ENCODE measurements at places on chromosomes 5 and 9.

DNA sequence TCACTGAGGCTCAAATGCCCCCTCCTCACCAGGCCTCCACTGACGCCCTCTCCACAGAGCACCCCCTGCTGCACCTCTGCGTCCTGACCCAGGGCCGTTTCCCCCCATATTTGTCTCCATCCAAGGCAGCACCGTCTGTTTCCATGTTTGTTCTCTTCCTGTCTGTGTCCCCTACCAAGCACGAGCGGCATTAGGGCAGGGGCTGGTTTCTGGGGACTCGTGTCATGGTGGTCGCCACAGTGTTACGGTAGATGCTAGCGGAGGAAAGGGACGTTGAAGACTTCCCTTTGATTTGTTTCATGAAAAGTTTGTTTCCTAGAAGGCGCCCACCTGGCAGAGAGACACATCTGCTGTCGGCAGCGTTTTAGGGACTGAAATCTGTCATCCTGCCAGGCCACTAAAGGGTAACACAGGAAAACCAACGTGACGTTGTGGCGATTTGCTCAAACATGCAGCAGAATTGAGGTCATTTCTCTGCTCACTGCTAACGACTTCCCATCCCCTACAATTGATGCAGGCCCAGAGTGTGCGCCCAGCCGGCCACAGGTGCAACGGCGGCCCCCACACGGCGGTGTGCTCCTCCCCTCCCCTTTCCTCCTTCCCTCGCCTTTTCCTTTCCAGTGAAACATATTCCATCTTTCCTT is 79.3 kb upstream of the IRX4 start:
- no peak for DNase-seq

DNA sequence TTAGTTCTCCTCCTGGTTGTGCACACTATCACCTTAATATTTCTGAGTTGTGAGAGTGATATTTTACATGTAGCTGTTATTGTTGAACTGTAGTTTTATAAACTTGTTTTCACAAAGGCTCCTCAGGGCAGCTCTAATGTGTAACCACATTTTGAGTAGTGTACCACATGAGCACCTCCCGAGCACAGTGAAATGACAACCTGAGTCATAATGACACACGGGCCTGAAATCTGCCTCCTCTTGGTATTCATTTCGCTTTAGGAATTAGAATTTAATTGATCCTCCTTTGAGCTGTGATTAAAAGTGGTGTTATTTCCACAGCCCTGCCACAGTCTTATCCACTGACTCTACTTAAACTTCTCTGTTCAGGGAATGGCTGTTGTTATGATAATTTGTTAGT is 7.9 kb downstream of the MTRR start:
- DNase-seq, result peak; percentile 62

GRCh38 chr5:108028412-108028811 is 353.5 kb downstream of the FBXL17 start:
- peak; percentile 40 for DNase-seq

DNA sequence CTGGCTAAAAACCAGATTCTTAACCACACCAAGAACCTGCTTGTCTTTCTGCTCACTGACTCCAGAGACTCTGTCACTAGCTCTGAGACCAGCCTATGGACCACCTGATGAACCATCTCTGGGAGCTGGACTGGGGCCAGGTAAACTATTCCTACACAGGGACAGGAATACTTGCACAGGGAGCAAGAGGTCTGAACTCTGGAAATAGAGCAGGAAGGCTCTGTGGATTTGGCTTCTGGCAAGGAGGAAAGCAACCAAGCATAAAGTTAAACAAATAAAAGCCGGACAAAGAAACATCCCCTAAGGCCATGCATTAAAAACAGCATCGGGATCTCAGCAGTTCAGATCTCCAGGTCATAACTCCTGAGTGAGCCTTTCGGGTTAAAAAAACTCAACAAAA is 5.6 kb upstream of the SPARC start:
- no peak for DNase-seq

- DNase-seq, result no peak
These were observed 9.4 kb downstream of the APTX start for GRCh38 chr9:32991897-32992594.

- DNase-seq, result no peak
These were observed 40.2 kb downstream of the RASA1 start for GRCh38 chr5:87307796-87308423.
